PC-9 (cell line): ENCODE measurements at places on chromosomes 12 and 14.

DNA sequence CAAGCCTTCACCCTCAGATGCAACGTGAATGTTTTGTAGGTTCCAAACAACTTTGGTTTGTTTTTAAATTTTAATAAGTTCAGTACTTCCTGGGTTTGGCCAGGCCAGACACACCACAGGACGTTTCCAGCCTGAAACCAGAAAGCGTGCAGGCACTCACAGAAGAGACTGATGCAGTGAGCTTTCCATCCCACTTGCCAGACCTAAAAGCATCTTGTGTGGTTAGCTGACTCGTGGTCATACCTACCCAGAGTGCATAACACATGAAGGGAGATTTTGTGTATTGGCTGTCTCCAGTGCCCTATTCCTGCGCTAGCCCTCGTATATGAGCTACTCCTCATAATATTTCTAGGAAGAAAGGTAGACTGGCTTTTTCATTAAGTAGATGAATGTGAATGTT lies 297.3 kb upstream of the FAR2 start:
- DNase-seq, result no peak

GRCh38 chr12:3630621-3631271 lies 122.2 kb downstream of the CRACR2A start:
- no peak for DNase-seq

- DNase-seq, result no peak
These were observed 2.4 kb upstream of the KCNC2 start for GRCh38 chr12:75212072-75212471.

GRCh38 chr14:42541535-42542001 lies 934.9 kb downstream of the LRFN5 start:
- DNase-seq, result no peak

GRCh38 chr12:30015631-30016337 lies 232.0 kb upstream of the TMTC1 start:
- no peak for DNase-seq

DNA sequence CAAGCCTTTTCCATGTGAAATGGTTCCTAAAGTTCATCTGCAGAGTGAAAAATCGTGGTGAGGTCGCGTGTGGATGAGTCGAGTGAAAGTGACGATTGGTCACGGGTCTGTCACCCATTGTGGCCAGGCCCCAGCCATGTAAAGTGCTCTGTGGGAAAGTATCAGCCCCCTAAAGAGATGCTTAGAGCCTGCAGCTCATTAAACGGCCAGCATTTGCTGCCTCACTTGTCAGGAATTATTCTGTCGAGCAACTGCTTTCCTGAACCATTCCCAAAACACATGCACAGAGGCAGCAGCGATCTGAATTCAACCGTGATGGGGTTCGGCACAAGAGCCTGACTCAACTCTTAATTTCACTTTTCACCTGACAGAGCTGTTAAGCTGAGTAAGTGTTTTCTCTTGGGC lies 16.0 kb downstream of the DBX2 start:
- no peak for DNase-seq

DNA sequence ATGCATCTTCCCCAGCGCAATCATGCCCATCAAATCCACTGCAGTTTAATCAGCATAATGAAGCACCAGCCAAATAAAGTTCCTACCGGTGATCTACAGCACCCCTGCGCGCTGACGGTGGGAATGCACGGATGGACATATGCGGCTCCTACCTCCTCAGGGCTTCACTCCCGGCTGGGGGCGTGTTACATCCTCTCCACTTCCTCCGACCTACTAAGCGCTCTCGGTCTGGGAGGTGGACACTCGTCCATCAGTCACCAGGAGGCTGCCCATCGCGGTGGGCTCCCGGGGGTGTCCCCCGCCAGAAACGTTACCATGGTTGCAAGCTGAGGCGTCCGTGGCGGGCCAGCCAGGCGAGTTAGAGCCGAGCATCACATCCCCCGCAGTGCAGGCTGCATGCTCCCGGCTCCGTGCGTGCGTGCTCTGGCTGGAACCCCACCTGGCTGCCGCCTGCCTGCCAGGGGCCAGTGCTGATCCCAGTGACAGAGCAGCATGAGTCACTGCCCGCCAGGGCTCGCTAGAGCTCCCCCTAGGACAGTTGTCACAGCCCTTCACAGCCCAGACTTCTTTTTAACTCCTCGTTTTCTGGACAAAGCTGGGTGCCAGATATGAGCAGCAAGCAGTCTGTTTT lies 73.0 kb downstream of the CIT start:
- peak; percentile 47 for DNase-seq

GRCh38 chr12:132108211-132108832 lies 35.8 kb downstream of the DDX51 start:
- DNase-seq, result no peak

- DNase-seq, result no peak
These were observed 372.9 kb downstream of the DPF3 start for GRCh38 chr14:72521045-72521444.

DNA sequence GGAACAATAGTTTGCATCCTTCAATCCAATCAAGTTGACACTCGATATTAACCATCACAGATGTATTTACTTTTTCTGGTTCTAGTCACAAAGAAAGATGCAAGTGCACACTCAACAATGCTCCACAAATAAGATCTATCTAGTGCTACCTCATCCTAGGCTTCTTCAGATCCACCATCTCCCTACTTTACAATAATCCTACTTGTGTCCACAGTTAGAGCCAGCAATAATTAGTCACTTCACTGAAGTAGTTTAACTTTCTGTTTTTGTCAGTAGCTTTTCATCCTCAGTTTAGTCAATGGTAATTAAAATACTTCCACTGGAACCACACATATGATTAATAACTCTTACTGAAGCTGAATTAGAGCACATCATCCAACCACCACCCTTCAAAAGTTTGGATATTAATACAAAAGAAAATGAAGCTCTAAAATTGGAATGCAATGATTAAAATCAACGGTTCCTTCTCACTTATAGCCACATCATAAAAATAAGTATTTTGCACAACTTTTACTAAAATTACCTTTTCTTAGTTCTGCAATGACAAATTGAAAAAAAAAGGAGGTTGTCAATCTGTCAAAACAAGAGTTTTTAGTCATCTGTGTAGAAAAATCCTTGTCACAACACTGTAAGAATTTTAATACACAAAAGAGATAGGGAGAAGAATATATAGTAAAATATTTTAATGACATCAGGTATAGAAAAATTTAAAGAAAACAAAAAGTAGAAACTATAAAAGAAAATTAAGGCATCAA lies 28.2 kb upstream of the SNRPF start:
- DNase-seq, result no peak

- no peak for DNase-seq
These were observed 172.2 kb downstream of the BRMS1L start for GRCh38 chr14:35998303-35998702.
